ENCODE measurements at places on chromosomes 4 and X.

GRCh38 chrX:41720125-41720779 lies 3.7 kb upstream of the GPR82 start:
- DNase-seq: no peak

- DNase-seq: no peak
Measured at GRCh38 chrX:106331606-106332005, 163.5 kb downstream of the PWWP3B start.

- no peak for DNase-seq
Measured at GRCh38 chrX:48890934-48891401, 6.6 kb downstream of the TIMM17B start.

DNA sequence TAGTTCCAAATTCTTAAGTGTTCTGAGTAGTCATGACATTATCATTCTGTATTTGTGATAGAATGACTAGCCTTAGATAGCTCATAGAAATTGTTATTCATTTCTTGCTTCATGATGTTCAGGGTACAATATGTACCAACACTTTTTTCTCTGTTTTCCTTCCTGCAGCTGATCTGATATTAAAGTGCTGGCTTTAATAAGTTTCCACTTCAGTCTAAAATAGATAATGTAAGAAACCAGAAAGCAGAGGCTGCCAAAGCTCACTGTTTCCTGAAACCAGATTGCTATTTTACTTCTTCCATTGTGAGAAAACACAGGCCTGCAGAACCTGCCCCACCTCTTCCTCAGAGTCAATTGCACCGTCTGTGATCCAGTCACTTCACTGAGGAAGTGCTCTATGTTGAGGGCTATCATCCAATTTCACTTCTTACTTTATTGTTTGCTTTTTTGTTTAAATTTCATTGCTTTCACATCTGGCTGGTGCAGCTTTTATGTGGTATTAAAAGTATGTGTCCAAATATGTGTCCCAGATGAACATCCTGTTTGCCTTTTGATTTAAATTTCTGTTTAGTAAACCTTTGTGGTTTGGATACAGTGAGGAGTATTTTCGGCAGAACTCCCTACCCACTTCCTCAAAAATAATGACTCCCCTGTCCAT lies 652.1 kb downstream of the ANKRD50 start:
- DNase-seq: no peak

DNA sequence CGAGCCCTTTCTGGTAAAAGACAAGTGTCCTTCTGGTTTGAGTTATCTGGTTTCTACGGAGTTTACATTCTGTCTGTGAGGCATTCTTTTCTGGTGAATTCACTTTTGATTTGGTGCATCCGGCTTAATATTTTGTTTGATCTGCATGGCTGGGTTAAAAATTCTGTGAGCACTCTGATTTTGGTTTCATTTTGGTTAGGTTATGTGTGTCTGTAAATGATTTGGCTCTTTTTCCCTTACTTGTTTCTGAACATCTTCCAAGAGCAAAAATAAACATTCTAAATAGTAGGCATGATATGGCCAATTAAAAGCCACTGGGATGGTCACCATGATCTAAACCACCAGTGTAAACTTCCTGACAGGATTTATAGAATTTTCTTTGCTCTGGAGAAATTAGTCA lies 85.7 kb upstream of the PTPN13 start:
- no peak for DNase-seq

GRCh38 chrX:147679356-147680005 lies 232.2 kb upstream of the FMR1 start:
- DNase-seq: no peak

DNA sequence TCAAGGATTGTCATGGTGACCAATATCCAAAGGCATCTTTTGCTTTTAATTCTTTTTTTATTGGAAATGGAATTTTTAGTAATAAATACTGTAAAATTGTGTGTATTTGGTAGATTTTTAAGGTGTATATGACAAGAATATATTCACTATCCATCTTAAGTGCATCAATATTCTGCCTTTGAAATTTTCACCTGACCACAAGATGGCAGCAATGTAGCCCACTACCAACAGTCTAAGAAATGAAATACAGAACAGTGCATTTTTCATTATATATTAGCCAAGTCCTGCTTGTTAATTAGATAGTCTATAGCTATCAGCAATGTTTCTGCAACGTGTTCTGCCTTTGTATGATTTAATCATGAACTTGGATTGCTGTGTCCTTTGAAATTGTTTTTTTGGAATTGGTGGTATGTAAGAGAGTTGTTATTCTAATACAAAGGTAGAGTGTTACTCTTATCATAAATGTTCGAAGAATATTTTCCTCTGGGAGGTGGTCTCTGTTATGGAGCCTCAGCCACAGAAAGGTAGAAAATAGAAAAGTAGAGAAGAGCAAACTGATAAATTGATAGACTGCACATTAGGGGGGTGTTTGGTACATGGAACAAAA lies 38.2 kb downstream of the HPGDS start:
- no peak for DNase-seq

- DNase-seq: no peak
Measured at GRCh38 chr4:52641854-52642563, 17.1 kb downstream of the USP46 start.

GRCh38 chr4:2793586-2794485 lies 951 bp downstream of the SH3BP2 start:
- DNase-seq: no peak

Measured in T-helper 9 cell (primary cell).